Mammary epithelial cell (primary cell): ENCODE measurements at places on chromosomes 6 and 20. TPM values are rescaled to one million over a fixed set of nuclear protein-coding genes. Genes with fewer than 3 reads are reported as not detected.

PM20D2 gene
- 10.3 TPM for total RNA-seq

WFDC10B gene
- 0.52 TPM in 1 of 2 replicates, not detected in the other for total RNA-seq

EYA4 gene
- not detected in 2 replicates for total RNA-seq

SLC17A2 gene
- total RNA-seq: not detected in 2 replicates

CCN2 gene
- 65.4 and 114 TPM in 2 replicates for total RNA-seq

FRK gene
- 1.3 and 3.2 TPM in 2 replicates for total RNA-seq

SLC4A11 gene
- 10.0 and 20.1 TPM in 2 replicates for total RNA-seq

SNAP25 gene
- not detected in 2 replicates for total RNA-seq

CDC40 gene
- total RNA-seq: 17.0 TPM

LY6G5B gene
- 2.8 TPM for total RNA-seq

RRBP1 gene
- total RNA-seq: 85.2 TPM

CST8 gene
- not detected for total RNA-seq

RIPPLY2 gene
- total RNA-seq: not detected in 2 replicates

OR2H1 gene
- not detected for total RNA-seq

RBPJL gene
- total RNA-seq: not detected in 2 replicates

NMBR gene
- total RNA-seq: not detected

OTOR gene
- total RNA-seq: not detected in 2 replicates

FAM209B gene
- total RNA-seq: not detected

TNNC2 gene
- not detected for total RNA-seq

ZNF311 gene
- 4.0 TPM in 2 replicates for total RNA-seq

TRAPPC3L gene
- 1.5 TPM for total RNA-seq

DDR1 gene
- total RNA-seq: 192 TPM
